Stimulated activated CD8-positive, alpha-beta memory T cell treated with anti-CD3 and anti-CD28 coated beads, Interleukin-2, amount 100 ng/mL, for 1 hour (primary cell): ENCODE measurements at places on chromosomes 2 and 18.

DNA sequence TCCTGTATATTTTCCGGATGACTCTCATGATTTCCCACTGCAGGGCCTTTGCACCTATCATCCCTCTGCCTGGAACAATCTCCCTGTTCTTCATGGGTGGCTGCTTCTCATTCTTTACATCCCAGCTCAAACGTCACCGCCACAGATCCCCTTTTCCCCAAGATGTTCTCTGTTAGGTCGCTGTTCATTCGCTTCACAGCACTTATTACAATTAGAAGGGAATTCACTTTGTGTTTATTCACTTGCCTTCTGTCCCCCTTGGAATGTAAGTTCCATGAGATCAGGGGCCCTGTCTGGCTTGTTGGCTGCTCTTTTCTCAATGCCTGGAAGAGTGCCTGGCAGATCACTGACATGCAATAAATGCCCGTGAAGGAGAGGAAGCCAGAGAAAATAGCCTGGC is 106.7 kb downstream of the FOXI3 start:
- no peak for DNase-seq

- DNase-seq, result no peak
These were observed 414.8 kb downstream of the HRH4 start for GRCh38 chr18:24875286-24875685.

GRCh38 chr2:209721497-209721896 is 50.1 kb upstream of the UNC80 start:
- DNase-seq, result no peak

GRCh38 chr2:64482765-64483504 is 29.0 kb downstream of the LGALSL start:
- no peak for DNase-seq

GRCh38 chr2:219045937-219046550 is 4.7 kb upstream of the CFAP65 start:
- DNase-seq, result no peak

GRCh38 chr2:158443606-158444005 is 12.9 kb downstream of the CCDC148 start:
- no peak for DNase-seq

GRCh38 chr2:130760754-130761751 is 5.7 kb downstream of the AMER3 start:
- no peak for DNase-seq

GRCh38 chr2:83238111-83238510 is 1221.0 kb downstream of the SUCLG1 start:
- no peak for DNase-seq

DNA sequence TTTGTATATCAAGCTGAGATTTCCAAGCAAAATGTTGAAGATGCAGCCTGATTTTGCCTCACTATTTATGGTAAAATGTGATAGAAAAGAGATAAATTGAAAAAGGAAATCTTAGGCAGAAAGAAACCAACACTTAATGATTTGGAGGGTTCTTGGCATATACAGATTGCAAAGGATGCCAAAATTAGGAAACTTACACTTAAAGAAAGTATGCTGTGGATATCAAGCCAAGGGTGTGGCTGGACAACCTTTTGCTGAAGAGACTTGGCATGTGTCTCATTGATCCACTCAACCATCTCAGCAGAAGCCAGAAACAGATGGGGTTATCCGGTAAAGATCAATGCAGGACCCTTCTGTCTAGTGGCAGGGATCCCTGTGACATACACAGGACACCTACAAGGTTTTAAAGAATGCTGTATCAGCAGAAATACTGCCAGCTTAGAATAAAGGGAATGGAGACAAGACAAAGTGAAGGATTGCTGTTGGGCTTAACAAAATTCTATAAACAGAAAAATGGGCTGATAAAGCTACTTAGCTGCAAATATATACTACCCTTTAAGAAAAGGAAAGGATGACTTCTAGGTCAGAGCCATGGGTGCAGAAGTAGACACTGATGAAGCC is 107.3 kb upstream of the CYP26B1 start:
- no peak for DNase-seq

- DNase-seq, result no peak
These were observed 82.3 kb downstream of the MYCN start for GRCh38 chr2:16022548-16023240.

GRCh38 chr2:126890136-126890510 is 8.6 kb upstream of the TEX51 start:
- no peak for DNase-seq

GRCh38 chr2:159179696-159180095 is 106.8 kb downstream of the WDSUB1 start:
- DNase-seq, result no peak

DNA sequence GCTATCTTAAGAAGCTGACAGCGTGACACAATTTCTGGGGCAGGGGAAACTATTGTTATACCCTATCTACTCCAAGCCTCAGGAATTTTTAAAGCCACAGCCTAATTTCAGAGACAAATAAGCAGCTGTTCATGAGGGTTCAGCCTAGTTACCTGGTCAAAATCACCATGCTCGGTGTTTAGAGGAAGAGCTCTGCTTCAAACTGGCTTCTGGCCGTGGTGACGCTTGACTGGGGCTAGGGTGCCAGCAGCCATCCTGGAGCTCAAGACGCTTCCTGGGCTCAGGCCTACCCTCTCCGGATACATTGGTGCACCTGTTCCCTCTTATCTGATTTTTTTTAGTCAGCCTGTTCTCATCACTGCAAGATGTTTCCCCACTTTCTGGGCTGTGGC is 41.7 kb downstream of the FRZB start:
- DNase-seq, result no peak

DNA sequence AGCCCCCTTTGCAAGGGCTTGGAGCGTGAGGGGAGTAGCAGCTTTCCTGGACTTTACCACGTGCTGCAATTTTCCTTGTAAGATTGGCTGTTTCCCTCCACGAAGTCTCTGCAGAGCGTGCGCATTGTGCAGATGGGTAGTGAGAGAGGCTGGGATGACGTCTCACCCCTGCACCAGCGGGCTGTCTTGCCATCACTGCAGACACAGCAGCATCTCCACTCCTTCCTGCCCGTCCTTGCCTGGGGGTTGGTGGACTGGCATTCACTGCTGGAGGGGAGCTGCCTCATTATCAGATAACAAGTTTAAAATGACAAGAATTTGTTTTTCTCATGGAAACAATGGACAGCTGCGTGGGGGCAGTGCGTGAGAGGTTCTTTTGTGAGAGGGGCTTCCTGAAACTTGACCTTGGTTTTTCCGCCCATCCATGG is 45.3 kb upstream of the HS6ST1 start:
- DNase-seq, result no peak

- DNase-seq, result no peak
These were observed 181.5 kb downstream of the KLHL29 start for GRCh38 chr2:23566241-23567142.

- DNase-seq, result no peak
These were observed 150.3 kb upstream of the ST6GAL2 start for GRCh38 chr2:107036293-107036692.

DNA sequence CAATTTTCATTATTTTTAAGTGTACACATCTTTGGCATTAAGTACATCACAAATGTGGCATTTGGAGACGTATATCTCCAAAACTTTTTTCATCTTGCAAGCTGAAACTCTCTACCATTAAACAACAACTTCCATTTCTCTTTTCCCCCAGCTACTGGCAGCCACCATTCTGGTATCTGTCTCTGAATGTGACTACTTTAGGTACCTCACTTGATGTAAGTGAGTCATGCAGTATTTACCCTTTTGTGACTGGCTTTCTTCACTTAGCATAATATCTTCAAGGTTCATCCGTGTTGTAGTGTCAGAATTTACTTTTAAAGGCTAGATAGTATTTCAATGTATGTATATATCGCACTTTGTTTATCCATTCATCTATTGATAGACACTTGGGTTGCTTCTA is 17.0 kb downstream of the BABAM2 start:
- DNase-seq, result no peak

GRCh38 chr2:112701052-112701451 is 19.8 kb upstream of the NT5DC4 start:
- no peak for DNase-seq

GRCh38 chr2:174158003-174158402 is 90.3 kb downstream of the OLA1 start:
- DNase-seq, result no peak

GRCh38 chr2:10307561-10308156 is 5.0 kb downstream of the HPCAL1 start:
- no peak for DNase-seq

GRCh38 chr2:94994914-94995552 is 30.5 kb upstream of the MAL start:
- no peak for DNase-seq

DNA sequence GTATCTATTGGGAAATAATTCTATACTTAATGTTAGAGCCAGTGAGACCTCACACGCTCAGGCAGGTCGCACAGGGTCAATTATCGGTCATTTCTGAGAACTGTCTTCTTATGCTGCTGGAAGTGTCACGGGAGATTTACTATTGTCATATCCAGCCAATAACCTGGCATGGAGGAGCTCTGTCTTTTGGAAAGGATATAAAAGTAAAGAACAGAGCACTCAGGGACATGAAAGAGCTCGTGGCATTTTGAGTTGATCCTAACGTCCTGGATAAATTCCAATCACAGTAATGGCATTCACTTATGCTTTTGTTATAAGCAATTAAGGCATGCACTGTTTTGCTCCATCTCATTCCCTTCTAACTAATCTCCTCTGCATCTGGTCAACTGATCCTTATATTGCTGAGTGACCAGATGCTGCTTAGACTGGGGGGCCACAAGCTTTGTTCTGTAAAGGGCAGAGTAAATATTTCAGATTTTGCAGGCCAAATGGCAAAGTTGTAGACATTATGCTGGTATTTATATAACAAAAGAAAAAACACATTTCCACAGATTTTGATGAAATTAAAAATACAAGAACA is 453.5 kb upstream of the SMIM21 start:
- DNase-seq, result no peak

DNA sequence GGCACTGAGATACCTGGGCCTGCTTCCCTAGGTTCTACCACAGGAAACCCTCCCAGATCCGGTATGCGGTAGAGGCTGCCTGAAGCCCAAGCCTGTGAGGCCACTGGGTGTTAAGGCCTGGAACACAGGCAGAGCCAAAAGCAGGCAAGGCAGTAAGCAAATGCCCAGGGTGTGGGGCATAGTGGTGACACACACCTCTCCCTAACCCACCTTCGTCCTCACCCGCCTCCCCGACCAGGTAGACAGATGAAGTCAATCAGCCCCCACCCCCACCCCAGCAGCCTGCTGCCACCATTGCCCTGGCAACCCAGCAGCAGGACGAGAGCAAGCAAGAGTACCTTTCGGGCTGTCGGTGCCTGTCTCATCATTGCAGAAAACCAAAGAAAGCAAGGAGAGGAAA is 6.1 kb downstream of the DCTN1 start:
- DNase-seq, result no peak

DNA sequence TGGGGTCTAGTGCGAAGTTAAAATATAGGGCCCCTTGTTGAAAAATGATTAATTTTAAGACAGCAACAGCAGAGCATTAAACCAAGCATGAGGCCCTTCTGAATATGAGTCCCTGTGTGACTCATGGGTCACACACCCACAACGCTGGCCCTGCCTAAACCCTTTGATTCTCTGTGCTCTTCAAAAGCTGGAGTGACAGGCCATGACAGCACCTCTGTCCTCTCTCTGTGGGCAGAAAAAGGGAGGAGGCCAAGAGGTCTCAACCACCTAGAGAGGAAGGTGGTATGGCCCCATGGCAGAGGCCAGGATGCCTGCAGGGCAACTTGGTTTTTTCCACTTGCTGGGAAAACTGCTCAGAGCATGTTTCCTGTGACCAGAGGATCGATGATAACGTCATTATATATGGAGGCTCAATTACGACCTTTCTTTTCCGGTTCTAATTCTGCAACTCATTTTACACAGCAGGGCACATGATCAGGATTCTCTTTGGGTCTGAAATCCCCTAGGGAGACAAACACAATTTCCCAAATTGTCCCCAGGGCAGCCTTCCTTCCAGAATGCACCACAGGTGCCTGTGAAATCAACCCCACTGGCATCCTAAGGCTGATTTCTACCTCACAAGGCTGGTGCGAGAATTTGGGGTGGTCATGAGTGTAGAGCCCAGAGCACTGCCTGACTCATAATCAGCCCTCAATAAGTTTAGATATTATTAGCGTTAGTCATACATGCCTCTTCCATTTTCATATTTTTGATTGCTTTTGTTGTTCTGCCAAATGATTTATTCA is 102.0 kb upstream of the PPP1CB start:
- no peak for DNase-seq

- DNase-seq, result no peak
These were observed 241.3 kb downstream of the PAX3 start for GRCh38 chr2:222057347-222058073.

DNA sequence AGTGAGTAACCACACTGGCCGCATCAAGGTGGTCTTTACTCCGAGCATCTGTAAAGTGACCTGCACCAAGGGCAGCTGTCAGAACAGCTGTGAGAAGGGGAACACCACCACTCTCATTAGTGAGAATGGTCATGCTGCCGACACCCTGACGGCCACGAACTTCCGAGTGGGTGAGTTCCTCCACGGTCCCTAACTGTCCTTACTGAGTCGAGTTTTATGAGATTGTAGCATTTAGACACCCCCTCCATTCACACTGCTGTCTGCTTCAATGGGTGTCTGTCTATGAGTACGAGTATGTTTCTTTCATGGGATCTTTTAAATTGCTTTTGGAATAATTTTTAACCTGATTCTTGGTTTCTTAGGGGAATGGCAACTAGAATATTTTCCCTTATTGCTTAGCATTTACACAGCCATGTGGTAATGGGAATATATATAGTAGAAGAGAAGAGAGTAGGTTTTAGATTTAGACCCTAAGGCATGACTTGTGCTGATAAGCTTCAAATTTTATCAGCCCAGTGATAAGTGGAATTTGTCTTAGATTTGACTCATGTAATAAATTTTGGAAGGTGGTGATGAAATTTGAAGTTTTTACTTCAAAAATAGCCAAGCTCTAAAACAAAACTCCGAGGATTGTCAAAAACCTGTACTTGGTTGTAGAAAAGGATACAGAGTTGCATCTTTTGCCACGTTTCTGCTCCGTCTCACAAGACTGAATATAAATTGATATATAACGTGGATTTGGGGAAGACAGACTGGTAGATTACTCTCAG is 188.2 kb downstream of the LTBP1 start:
- DNase-seq, result no peak

GRCh38 chr2:64904413-64905329 is 84.5 kb upstream of the SLC1A4 start:
- DNase-seq, result no peak

- no peak for DNase-seq
These were observed 95.5 kb upstream of the SCN1A start for GRCh38 chr2:166223298-166223697.

DNA sequence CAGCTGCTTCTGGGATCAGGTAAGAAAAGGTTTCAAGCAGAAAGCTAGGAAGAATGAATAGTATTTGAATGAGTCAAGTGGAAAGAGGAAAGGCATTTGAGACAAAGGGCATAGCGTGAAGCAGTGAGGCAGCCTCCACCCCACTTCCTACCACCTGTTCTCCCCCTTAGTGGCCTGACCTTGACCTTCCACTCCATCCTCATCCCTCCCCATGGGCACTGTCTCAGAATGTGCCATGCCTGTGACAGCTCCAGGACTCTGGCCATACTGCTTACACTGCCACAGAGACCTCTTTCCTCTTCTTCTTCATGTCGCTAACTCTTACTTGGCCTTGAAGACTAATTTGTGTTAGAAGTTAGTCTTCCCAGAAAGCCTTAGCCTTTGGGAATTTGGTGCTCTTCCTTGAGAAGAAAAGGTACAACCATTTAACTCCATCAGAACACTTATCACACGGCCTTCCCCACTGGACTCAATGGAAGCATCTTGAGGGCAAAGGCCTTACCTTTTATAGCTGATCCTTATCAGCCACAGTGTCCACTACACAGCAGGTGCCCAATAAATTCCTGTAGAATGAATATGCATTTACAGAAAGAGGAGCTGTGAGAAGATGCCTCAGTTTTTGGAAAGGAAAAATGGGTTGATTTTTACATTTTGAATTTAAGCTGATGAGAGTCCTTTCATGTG is 15.2 kb upstream of the NOSTRIN start:
- DNase-seq, result no peak
